ENCODE measurements at places on chromosomes 7 and 10. TPM values are rescaled to one million over a fixed set of nuclear protein-coding genes. Genes with fewer than 3 reads are reported as not detected.
A peak's percentile ranks its signal among the peaks of the same experiment; 100 is the strongest.

DNA sequence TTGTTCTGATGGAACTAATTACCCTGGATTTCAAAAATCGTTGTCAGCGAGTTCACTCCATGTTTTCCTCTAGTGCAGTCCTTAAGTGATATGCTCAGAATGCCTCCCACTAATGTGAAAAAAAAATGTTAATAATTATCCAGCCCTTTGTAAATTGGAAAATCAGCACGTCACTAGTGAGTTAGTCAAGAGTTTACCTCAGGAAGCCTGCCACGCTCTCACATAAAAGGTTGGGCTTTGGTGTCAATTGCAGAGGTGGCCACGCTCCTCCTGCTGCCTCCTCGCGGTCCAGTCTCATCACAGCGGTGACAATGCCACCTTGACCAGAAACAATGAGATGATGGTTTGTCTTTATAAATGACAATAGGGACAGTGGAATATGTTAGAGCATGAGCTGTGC is 22.5 kb downstream of the UPP1 start:
- DNase-seq = no peak

DNA sequence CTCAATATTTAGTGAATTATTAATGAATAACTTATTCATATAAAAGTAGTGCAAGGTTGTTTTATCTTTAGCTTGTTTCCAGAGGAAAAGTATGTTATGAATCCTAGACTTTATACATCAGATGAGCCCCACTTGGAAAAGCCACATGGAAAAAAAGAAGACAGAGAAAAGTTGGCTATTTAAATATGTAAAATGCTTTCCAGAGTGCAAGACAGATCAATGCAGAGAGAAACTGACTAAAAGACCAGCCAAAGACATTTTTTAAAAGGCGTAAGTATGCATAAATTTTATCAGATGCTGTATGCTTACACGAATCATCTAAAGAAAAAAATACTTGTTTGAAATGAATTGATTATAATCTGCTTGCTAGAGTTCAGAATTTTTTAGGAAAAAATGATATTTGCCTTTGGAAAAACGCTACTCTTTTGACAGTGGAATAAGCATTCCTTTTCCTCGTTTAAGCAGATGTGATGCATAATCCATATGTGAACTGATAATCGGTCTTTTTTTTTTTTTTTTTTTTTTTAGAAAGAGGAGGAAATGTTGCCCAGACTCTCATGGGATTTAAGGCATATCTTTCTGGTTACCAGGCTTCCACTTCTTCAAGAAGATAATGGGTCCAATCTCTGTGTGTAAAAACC is 70.7 kb downstream of the RELN start:
- DNase-seq = no peak

DNA sequence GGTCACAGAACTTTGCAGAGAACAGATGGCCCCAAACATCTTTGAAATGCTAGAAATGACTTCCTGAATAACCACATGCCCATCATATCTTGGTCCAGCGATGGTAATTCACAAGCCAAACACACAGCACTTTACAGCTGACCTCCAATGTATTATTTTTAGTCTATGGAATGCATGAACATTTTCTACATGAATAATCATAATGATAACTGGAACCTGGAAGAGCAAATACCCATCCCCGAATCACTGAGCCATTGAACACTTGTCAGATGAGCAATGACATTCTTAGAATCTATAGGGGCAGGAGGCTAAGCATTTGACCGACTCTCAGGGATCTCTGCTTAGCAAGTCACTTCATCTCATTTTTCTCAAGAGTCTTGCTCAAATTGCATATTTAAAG is 167.3 kb downstream of the CREB5 start:
- DNase-seq = peak; percentile 33

GRCh38 chr10:77669892-77670291 is 32.3 kb upstream of the KCNMA1 start:
- DNase-seq = no peak

GRCh38 chr7:99822731-99823718 is 4.8 kb upstream of the CYP3A43 start:
- no peak for DNase-seq

DNA sequence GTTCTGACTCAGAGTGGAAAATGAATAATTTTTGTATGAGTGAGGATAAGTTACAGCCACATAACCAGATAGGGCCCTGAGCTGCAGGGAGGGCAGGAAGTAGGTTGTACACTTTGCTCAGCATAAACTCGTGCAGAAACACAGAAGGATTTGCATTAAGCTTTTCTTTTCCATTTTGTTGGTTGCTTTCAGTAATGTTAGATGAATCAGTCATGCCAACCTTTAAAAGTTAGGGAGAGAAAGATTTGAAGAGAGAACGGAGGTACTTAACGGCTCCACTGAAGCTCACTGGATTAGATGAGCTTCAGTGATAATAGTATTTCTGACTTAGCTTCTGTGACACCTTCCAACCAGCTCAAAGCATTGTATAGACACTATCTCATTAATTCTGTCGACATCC is 348.1 kb downstream of the GATA3 start:
- no peak for DNase-seq

DNA sequence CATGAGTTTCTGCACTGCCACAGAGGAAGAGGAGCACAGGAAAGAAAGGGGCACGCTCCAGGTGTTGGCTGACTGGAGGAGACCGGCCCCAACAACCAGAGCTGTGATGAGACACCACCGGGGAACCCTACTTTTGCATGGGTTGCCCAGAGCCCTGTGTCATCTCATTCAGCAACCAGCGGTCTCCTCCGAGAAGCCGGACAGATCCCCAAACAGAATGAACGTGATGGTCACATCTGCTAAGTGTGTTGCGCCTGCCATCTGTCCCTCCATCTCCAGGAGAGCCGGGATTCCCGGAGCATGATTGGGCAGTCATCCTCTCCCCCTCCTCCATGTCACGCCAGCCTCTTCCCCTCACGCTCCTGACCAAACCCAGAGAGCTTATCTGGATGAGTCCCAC is 22.9 kb downstream of the PARP12 start:
- DNase-seq = no peak

- DNase-seq = no peak
These were observed 102.2 kb downstream of the ZNF92 start for GRCh38 chr7:65475734-65476319.

- DNase-seq = no peak
These were observed 243.9 kb downstream of the TNS3 start for GRCh38 chr7:47338026-47338425.

- no peak for DNase-seq
These were observed 14.0 kb upstream of the AKR1E2 start for GRCh38 chr10:4812046-4812445.

DNA sequence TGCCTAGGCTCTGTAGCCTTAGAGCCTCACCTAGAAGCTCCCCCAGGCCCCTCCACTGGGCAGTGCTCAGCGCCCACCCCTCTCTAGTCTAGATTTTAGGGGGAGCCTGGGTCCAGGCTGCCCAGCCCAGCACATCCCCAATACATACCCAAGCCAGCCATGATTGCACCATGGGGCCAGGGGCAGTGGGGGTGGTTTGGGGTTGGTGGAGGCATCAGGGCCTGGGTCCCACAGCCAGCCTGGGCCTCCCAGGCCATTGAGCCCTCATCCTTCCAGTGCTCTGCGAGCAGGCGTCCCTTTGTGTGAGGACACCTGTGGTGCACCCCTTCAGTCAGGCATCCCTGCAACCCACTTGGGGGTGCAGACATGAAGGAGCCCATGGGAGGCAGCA is 76.9 kb upstream of the RET start:
- DNase-seq = no peak

GRCh38 chr7:104231054-104232046 is 23.5 kb upstream of the ORC5 start:
- DNase-seq = peak; percentile 85

DNA sequence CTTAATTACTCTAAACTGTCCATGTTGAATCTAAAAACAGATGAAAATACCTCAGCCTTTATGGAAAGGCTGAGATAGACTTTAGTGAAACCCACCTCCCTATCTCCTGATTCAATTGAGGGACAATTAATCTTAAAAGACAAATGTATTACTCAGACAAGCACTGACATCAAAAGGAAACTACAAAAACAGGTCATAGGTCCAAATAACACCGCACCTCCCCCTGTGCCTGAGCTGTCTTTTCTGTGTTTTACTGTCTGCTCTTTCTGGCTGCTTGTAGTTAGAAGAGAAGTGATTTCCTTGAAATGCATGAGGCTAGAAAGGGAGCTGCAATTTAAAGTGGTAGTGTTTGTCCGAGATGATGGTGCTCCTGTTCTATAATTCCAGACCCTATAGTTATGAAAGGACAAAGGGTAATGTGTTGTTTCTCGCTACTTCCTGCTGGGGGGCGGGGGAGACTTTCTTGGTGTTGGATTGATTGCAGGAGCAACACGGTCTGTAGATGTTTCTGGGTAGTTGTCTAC is 16.0 kb downstream of the AKR1C8 start:
- no peak for DNase-seq

DNA sequence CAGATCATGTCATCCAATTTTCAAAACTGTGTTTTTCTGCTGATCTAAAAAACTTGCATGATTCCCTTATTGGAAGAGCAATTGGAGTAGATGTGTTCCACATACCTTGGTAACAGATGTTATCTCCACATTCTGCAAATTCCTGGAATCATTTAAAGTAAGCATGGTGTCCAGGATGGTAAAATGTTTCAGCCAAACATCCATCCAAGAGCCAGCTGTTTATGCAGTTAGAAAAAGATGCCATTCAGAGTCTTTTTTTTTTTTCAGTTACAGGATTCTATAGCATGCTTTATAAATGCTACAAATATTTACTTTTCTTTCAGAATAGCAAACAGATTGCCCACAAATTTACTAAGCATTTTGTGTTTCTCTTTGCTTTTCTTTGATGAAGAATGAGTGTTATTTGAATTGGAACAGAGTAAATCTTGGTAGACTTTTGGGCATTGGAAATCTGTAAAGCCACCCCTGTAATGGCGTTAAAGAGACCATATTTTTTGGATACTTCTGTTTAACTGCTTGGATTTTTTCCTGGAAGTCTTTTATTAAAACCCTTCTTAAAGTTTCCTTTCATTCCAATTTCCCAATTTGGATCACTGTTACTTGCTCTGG is 149.8 kb downstream of the GNAT3 start:
- peak; percentile 10 for DNase-seq

- peak; percentile 76 for DNase-seq
These were observed 56.8 kb upstream of the LANCL2 start for GRCh38 chr7:55308186-55308929.

DNA sequence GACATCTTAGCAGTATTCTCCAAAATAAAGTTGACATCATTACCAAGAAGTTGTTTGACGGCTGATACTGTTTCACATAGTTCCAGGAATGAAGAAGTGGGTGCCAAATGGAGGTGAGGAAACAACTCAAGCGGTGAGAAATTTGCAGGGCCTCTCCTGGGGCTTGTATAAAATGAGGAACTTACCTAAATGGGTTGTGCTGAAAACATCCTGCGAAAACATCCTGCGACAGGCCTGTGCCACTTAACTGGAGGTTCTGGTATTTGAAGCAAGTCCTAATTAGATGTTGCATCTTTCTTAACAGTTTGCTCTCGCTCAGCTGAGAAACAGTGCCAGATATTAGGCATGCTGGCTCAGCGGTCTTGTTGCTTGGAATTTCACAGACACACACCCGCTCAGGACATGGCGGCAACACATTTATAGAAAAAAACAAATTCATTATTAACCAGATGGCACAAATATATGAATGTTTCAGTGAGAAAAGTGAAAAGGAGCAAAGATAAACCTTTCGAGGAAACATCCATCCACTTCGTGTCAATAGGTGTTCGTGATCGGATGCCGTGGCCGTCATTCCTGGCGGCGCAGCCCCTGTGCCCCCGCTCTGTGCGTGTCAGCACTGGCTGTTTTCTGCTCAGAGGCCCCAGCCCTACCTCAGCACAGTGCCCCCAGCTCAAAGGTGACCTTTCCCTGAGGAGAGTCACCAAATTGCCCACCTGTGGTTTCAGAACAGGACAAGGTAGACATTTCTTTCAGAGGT is 48.1 kb downstream of the CDC123 start:
- DNase-seq = no peak

GRCh38 chr7:44768628-44769371 is 20.2 kb downstream of the ZMIZ2 start:
- DNase-seq = peak; percentile 51

- DNase-seq = no peak
These were observed 402.3 kb downstream of the DNAJB9 start for GRCh38 chr7:108972004-108972403.

GRCh38 chr10:76950354-76950753 is 687.3 kb downstream of the KCNMA1 start:
- DNase-seq = no peak

GRCh38 chr7:99380032-99380822 is 5.7 kb downstream of the ARPC1B start:
- no peak for DNase-seq

- no peak for DNase-seq
These were observed 22.2 kb downstream of the TMEM273 start for GRCh38 chr10:49165821-49166483.

AEBP1 gene
- total RNA-seq = 17.8 TPM

CFAP69 gene
- 1.8 TPM for total RNA-seq

HERC4 gene
- total RNA-seq = 19.3 TPM

IL6 gene
- 0.41 TPM for total RNA-seq

TRUB1 gene
- 24.4 TPM for total RNA-seq

MMD2 gene
- not detected for total RNA-seq

CYP2E1 gene
- total RNA-seq = 0.03 TPM

DPP6 gene
- not detected for total RNA-seq

MBL2 gene
- not detected for total RNA-seq

AKR1C3 gene
- 30.0 TPM for total RNA-seq

ZNF488 gene
- total RNA-seq = 2.7 TPM

GNAT3 gene
- not detected for total RNA-seq

TRA2A gene
- total RNA-seq = 51.2 TPM

CFAP70 gene
- total RNA-seq = 0.12 TPM

Measured in SJCRH30 (cell line).